Stimulated activated naive CD4-positive, alpha-beta T cell treated with Interleukin-2 at 50 U/mL for 16 hours (primary cell): ENCODE measurements at places on chromosomes 2 and 18.

- DNase-seq: no peak
Observed at GRCh38 chr2:36564377-36564930, 33.5 kb downstream of the FEZ2 start.

DNA sequence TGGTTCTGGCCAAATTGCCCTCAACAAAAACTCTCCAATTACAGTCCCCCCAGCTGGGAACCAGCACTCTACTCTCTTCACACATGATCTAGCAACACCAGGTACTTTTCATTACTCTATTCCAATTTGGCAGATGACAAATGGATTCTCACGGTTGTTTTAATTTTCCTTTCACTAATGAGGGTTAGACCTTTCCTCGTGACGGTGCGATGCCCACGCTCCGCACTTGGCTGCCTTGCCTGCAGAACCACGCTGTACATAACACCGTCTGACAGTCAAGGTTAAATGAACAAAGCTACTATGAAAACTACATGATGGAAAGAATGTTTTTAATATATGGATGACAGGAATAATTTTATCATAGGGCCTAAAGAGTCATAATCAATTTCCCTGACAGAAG, 141.5 kb downstream of the FBXO15 start:
- no peak for DNase-seq

GRCh38 chr2:216775043-216775453, 79.7 kb upstream of the IGFBP5 start:
- no peak for DNase-seq

GRCh38 chr2:28639836-28640235, 111.8 kb upstream of the PPP1CB start:
- DNase-seq: no peak

DNA sequence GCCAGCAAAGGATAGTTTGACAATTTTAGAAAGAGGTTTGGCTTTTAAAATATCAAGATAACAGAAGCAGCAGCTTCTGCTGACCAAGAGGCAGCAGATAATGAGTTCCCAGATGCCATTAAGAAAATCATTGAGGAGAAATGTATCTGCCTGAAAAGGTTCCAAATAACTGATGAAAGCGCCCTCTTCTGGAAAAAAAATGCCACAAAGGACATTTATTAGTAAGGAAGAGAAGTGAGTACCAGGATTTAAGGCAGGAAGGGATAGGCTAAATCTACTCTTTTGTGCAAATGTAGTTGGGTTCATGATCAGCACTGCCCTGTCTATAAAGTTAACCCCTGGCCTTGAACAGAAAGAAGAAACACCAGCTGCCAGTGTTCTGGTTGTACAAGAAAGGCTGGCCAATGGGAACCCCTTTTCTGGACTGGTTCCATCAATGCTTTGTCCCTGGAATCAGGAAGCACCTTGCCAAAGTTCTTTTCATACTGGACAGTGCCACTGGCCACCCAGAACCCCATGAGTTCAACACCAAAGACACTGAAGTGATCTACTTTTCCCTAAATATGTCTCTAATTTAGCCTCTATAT, 40.6 kb downstream of the DHX57 start:
- DNase-seq: no peak

GRCh38 chr18:79911344-79912270, 39.8 kb downstream of the SLC66A2 start:
- no peak for DNase-seq

DNA sequence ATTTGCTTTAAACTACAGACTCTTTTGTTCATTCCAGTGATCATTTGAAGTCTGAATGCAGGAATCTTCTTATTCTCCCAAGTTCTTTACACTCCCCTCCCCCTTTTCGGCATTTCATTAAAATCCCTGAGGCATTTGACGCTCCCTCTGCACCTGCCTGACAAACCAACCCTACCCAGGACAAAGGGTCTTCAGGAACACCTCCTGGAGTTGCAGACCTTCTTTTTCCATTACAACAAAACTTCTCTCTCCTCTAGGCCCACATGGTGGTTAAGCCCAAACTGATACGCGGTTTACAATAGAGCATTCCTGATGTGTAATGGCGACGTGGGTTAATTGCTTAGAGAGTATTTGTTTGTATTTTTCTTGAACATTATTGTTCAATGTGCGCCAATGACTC, 367.4 kb downstream of the FBXO15 start:
- DNase-seq: no peak

DNA sequence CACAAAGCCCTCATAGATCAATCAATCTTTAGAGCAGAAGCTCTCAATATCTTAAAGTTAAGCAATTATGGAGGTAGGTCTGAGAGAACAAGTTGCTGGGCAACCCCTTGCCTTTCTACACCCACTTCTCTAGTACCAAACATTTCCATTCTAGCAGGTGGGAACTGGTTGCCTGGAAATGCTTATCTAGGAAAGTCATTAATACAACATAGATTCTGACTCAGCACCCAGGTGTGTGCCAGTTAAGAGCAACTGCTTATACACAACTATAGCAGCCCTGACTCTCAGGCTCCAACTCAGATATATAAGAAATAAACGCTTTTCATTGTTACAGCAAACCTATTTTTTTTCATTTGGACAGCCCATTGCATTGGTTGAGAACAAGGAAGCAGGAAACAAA, 237.7 kb downstream of the IRS1 start:
- DNase-seq: no peak

GRCh38 chr2:222969491-222969890, 82.5 kb upstream of the KCNE4 start:
- no peak for DNase-seq

- DNase-seq: no peak
Observed at GRCh38 chr18:31950583-31950982, 7.7 kb upstream of the TRAPPC8 start.

- DNase-seq: no peak
Observed at GRCh38 chr2:151198645-151199044, 63.0 kb downstream of the RBM43 start.

- DNase-seq: no peak
Observed at GRCh38 chr2:100765481-100765880, 54.5 kb upstream of the NPAS2 start.

- DNase-seq: no peak
Observed at GRCh38 chr2:151733771-151734672, at the start of gene NEB. Gene NEB (minus strand): TSS chr2:151734476. CDS start chr2:151733156, 1,320 bp downstream.

- DNase-seq: no peak
Observed at GRCh38 chr2:230636684-230637271, 75.9 kb upstream of the CAB39 start.

GRCh38 chr2:104914509-104914908, 60.6 kb downstream of the POU3F3 start:
- no peak for DNase-seq

GRCh38 chr18:10912790-10913545, 236.4 kb downstream of the PIEZO2 start:
- DNase-seq: no peak

GRCh38 chr2:230982126-230982525, 13.8 kb upstream of the SPATA3 start:
- no peak for DNase-seq

DNA sequence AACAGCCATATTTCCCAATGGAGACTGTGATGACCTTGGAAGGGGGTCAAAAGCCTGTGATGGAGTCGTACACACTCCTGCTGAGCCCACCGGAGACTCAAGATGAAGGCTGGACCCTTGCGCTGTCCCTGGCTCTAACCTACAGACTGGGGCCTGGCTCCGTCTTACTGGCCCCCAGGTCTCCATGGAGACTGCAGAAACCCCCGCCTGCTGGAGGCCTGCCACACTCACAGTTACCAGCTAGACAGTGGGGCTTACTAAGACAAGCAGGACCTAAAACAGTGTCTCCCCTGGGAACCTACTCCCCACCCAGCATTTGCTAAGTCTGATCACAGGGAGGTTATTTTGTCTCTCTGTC, 9.6 kb downstream of the C2orf72 start:
- no peak for DNase-seq

GRCh38 chr2:158782616-158783015, 12.5 kb upstream of the DAPL1 start:
- no peak for DNase-seq

DNA sequence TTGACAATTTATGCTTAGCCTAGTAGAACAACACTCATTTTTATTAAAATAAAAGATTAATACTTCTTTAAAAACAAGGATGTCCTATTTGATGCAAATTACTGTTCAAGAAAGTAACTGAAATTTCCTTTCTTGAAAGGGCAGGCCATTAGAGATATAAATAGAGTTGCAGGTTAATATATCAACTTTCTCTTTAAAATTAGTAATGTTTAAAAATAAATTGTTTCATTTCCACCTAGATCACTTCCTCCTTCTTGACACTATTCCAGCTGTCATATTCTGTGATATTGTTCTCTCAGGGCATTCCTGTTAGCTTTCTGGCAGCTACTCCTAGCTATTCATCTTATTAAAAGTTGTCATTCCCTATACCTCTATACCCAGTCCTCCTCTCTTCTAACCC, 357.9 kb upstream of the NRP2 start:
- DNase-seq: no peak

GRCh38 chr18:61967252-61967891, 74.6 kb upstream of the RNF152 start:
- DNase-seq: no peak

GRCh38 chr2:52968043-52968442, 799.6 kb upstream of the CHAC2 start:
- no peak for DNase-seq

DNA sequence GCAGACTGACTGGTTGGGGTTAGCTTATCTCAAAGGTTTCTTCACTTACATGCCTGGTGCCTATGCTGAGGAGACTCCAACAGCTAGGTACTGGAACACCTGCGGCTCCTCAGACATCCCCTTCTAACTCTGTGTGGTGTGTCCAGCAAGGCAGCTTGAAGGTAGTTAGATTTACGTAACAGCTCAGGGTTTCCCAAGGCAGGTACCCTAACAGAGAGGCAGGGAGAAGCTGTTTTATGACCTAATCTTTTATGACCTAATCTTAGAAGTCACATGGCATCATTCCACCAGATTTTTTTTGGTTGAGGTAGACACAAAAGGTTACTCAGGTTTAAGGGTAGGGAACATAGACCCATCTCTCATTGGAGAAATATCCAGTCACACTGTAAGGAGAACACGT, 17.4 kb upstream of the PAPOLG start:
- DNase-seq: no peak

DNA sequence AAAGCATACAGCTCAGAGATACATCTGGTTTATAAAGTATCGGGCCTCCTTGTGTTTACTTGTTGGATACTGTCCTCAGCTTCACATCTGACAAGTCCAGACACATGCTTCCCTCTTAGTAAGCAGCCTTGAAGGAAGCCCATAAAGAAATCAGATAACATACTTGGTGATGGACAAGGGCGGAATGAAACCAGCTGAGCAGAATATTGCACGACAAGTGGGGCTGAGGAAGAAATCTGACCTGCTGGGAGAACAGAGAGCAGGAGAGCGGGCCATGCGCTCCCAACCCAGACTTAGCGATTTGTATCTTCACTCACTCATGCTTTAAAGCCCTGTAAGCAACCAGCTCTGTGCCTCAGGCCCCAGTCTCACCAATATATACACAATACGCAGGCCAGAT, 208.4 kb downstream of the CDH20 start:
- no peak for DNase-seq

GRCh38 chr2:189657867-189658266, 3.4 kb upstream of the ASNSD1 start:
- DNase-seq: no peak

DNA sequence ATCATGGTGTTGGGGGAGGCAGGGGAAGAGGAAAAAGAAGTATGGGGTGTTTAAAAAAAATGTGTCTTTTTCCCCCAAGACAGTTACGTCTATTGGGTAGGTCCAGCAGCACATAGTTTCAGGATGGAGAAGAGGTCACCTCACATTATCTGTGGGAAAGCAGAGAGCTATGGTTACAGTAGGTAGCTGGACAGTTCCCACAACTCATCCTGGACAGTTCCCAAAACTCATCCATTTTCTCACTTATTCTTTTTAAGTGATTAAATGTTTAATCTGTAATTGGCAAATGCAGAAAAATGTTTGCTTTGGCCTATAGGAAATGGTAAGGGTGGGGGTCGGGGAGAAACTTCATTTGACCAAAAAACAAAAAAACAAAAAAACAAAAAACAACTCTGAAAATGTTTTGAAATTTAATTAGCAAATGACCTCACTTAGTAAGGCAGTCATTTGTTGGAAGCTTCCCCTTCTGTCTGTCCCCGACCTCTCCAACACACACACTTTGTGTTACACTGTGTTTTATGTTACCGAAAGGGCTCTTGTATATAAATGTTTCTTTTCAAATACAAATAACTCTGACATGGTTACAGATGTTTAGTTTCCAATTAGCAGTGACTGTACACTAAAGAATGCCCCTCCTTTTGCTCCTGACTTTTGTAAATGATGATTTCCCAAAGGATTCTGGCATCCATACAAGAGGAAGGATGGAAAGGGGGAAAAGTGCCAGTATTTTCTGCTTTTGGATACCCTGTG, 173.3 kb upstream of the ZFP36L2 start:
- DNase-seq: no peak
